Fibroblast of skin of left biceps (primary cell): ENCODE measurements at places on chromosomes 16 and 17.

DNA sequence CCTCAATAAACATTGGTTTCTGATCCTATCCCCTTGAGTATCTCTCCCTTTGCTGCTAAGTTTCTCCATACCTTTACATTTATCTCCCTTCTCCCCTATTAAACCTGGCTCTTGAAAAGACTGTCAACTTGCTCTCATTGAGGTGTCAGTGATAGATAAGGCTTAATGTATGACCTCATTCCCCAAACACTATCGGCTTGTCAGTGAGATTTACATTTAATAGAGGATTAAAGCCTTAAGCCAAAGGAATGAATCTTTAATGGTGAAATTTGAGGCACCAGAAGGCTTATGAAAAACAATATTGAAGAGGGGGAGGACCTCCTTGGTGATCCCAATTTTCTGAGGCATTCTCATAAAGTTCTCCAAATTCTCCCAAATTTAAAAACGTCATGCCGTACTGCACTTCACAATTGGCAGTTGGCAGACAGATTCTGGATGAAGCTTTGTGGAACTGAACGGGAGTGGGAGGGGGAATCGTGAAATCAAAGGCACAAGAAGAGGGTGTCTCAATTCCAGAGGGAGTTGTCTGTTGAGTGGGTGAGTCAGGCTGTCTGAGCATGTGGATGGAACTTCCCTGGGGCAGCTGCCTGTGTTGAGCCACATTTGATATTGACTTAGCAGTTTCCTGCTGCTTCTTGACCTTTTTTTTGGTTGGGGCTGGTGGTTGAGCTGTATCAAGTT, 478.8 kb downstream of the NPIPA7 start:
- DNase-seq: no peak

GRCh38 chr17:9258115-9259015, 237.1 kb downstream of the NTN1 start:
- DNase-seq: no peak

GRCh38 chr16:9695152-9695551, 487.1 kb downstream of the GRIN2A start:
- no peak for DNase-seq

DNA sequence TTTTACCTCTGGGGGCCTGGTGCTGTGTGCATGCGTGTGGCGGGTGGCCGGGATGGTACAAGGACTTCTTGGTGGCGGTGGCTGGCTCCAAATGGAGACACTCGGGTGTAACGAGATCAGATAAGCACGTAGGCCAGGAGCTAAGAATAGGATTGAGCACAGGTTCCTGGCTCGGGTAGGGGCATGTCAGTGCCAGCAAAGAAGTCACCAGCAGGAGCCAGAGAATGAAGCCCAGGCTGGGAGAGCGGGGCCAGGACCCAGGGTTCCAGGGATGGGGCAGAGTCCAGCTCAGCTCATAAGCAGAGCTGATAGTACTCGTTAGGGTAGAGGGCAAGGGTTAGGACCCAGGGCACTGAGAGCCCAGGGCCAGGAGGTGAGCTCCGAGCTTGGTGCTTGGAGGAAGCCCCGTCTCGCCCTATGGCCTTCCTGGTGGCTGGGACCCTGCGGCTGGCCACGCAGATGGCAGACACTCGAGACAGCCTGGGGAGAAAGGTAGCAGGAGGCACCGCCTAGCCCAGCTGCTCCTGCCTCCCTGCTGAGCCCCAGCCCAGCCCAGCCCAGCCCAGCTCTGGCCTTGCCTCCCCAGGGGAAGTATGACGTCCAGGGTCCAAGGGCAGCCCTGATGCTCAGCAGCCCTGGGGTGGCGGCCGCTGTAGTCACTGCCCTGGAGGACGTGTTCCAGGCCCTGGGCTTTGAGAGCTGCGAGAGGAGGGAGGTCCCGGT, 8.9 kb downstream of the ZNF213 start:
- no peak for DNase-seq

DNA sequence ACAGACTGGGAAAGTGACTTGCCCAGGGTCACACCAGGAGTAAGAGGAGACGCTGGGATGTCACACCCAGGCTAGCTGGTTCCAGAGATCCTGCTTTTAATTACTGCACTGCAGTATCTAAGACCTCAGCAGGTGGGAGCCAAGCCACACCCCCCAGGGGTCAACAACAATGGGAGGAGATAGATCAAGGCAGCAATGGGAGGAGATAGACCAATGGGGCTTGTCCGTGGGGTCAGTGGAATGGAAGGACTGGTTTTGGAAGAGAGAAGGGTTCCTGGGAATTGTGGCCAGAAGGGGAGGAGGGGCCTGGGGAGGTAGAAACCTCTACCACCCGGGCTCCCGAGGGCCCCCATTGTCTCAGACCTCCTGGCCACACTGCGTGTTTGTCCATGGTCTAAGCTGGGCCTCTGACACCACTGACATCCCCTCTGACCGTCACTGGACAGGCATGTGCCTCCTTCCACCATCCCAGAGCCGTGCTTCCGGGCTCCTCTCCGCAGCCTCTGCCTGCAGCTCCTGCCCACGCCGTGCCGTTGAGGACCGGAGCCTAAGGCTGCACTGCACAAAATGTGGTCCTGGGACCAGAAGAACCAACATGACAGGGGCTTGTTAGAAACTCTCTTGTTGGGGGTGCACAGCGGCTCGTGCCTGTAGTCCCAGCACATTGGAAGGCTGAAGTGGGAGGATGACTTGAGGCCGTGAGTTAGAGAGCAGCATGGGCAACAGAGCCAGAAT, 69.8 kb upstream of the RPH3AL start:
- no peak for DNase-seq

- peak; percentile 45 for DNase-seq
Measured at GRCh38 chr17:13002761-13003453, 14.9 kb downstream of the ELAC2 start.

DNA sequence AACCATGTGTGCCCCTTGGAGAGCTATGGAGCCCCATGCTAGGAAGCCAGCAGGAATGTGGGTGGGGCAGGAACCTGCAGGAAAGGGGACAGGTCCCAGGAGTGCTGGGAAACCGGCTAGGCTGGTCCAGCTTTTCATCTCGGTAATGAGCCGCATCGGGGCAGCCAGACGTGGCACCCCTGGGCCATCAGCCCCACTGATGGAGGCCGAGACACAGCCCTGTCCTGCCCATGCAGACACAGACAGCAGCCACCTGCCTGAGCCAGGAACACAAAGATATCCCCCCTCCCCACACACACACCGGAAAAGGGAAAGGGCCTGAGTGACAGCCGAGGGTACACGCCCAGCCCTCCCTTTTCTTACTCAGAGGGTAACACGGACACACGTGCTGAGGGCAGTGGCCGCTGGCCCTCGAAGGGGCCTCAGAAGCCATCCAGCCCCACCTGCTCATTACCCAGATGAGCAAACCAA, 18.1 kb downstream of the PPL start:
- no peak for DNase-seq

DNA sequence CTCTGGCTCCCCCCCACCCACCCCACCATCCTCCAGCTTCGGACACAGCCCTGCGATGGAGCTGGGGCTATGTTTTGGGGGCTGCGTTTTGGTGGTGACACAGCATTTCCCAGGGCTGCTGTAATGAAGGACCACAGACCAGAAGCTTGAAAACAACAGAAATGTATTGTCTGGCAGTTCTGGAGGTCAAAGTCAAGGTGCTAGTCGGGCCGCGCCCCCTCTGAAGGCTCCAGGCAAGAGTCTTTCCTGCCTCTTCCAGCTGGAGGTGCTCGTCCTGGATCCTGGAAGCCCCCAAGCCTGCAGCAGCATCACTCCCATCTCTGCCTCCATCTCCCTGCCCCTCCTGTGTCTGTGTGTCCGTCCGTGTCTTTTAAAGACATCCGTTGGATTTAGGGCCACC, 50.8 kb downstream of the TBC1D16 start:
- DNase-seq: no peak
